Stimulated activated CD4-positive, alpha-beta T cell treated with anti-CD3 and anti-CD28 coated beads, Interleukin-1b, Interleukin-23, amount 100 ng/mL, for 24 hours (primary cell): ENCODE measurements at places on chromosomes 16 and 17.

- DNase-seq: no peak
Observed at GRCh38 chr16:17138801-17139200, 332.0 kb downstream of the XYLT1 start.

GRCh38 chr17:66960613-66961012, 3.9 kb upstream of the CACNG4 start:
- DNase-seq: no peak

GRCh38 chr16:27214084-27214961, 11.0 kb downstream of the KDM8 start:
- no peak for DNase-seq

GRCh38 chr17:76397687-76398522, 13.5 kb downstream of the SPHK1 start:
- DNase-seq: peak; percentile 79

DNA sequence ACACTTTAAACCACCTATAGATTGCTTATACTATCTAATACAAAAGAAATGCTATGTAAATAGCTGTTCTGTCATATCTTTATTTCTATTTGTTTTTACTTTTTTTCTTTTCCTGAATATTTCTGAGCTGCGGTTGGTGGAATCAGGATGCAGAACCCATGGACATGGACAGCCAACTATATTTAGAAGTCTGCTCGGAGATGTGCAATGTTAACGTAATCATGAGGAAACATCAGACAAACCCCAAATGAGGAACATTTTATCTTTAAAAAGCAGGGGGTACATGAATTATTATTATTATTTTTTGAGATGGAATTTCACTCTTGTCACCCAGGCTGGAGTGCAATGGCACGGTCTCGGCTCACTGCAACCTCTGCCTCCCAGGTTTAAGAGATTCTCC, 31.4 kb upstream of the GHDC start:
- no peak for DNase-seq

GRCh38 chr16:19142939-19143598, 25.0 kb upstream of the SYT17 start:
- no peak for DNase-seq

- DNase-seq: no peak
Observed at GRCh38 chr17:83064021-83064731, 15.2 kb upstream of the METRNL start.

GRCh38 chr17:42190491-42191274, 3.6 kb downstream of the GHDC start:
- no peak for DNase-seq

DNA sequence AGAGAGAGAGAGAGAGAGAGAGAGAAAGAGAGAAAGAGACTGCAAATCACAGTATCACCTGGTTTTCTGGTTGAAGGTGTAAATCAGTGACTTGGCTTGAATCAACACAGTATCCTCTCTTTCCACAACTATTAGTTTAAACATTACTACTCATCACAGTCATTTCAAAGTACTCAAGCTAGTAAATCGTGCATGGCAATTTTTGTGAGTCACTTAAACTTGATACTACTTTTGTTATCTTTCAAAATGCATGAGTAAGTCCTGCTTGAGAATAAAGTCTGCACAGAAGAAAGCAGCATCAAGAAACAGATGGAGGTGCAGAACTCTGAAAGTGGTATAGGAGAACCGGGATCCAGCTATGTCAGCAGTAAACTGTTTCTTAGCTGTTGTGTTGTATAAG, 535.4 kb downstream of the CDH8 start:
- no peak for DNase-seq

GRCh38 chr16:8869212-8869987, 594 bp upstream of the CARHSP1 start:
- no peak for DNase-seq

DNA sequence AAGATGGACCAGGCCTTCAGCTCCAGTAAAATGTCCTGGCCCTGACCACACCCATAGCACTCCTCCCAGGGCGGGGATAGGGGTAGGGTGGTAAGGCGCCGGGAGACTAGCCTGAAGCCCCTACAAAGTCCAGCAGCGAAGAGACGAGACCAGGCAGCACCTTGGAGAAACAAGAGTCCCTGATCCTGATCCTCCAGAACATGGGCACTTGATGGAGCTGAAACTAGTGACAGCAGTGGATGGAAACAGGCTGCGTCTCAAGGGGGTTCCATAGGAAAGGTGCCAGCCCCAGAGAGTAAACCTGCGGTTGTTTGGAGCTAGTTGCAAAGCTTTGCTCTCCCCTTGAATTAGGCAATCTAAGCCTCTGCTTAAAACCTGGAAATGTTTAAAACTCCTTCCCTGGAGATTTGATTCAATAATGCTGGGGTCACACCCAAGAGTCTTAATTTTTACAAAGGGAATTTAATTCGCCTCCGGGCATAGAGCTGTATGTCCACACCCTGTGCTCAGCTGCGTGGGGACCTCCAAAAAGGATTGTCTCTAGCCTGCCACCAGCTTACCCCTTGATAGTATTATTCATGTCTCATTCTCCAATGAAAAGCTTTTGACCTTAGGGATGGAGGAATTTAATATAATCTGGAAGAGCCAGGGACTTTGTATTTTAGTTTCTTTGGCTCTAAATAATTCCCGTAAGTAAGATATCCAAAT, 258.6 kb downstream of the PMP22 start:
- DNase-seq: no peak

GRCh38 chr16:85402910-85403692, 210.0 kb upstream of the GSE1 start:
- DNase-seq: no peak

DNA sequence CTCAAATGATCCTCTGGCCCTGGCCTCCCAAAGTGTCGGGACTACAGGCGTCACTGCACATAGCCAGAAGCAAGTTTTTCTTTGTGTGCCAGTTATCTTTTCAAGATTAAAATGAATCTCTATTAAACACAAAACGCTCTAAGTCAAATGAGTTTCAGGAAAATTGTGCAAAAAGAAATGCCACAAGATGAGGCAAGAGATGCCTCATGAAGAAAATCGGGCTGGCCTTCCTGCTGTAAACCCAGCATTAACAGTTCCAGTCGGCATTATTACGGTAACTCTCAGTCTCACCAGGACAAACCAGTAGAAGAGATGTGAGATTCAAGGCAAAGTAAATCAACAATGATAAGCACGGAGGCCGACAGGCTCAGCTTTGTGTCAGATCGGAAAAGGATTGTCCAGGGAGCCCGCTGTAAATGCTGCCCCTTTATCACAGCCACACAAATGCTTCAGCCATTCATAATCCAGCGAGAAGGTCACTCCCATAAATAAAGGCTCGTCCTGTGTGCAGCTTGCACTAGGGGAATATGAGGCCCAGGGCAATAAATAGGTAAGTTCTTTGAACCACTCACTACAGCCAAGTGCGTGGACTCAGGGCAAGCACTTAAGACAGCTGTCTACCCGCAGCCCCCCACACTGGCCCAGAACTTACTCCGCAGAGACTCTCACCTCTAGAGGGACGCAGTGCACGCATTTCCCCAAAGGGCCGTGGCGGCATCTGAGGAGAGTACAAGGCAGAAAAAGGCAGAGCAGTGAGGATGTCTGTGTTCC, 27.2 kb downstream of the NPLOC4 start:
- DNase-seq: no peak

DNA sequence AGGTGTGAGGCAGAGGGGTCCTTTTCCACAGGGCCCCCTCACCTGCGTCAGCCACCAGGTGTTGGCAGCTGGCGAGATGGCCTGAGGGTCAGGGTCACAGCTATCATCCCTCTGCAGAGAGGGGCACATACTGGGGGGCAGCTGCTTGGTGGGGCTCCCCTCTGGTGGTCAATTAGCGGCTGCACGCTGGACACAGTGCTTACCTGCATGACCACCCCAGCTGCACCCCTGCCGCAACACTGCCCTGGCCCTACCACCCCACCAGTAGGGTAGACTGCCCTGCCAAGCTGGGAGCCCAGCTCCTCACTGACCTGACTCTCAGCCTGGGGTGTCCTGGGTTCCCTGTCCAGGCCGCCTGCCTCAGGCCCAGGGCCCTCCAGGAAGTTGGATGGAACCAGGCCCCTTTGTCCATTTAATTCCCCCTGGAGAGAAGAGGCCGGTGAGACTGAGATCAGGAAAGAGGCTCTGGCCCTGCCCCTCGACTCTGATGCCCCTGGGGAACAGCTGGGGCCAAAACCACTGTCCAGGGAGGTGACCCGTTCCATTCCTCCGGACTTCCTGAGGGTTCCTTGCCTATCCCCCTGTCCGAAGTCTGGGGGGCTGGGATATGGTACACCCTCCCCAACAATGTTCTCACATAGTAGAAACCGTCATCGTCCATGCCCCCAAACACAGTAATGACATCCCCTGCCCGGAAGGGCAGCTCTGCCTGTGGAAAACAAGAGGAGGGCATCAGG, 23.7 kb downstream of the TSPOAP1 start:
- no peak for DNase-seq

DNA sequence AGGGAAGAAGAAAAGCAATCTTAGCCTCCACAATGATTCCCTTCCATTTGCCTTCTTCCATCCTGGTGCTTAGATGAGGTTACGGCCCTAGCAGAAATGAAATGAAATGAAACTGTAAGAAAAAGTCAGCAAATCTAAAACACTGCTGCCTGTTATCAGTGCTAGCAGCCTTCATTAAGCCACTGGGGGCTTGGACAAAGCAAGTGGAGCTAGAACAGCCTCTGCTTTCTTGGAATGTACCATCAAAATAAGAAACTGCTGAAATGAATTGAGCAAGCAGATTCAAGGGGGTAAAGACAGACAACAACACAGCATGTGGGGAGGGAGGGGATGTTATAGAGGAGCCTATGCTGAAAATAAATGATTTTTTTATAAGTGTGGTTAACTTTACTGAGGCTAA, 5.1 kb downstream of the ANKFN1 start:
- no peak for DNase-seq

DNA sequence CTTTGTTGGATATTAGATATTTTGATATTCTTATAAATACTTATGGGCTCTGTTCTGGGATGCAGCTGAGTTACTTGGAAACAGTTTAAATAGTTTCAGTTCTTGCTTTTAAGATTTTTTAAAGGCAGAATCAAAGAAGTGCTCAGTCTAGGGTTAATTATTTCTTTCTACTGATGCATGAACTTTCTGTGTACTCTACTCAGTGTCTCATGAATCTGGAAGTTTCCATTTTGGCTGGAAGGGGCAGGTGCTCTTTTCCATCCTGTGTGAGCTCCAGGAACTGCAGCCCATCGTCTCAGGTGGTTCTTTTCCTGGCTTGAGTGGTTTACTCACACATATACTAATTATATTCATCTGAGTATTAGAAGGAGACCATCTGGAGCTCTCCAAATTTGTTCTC, 61.1 kb upstream of the CPHXL start:
- no peak for DNase-seq

DNA sequence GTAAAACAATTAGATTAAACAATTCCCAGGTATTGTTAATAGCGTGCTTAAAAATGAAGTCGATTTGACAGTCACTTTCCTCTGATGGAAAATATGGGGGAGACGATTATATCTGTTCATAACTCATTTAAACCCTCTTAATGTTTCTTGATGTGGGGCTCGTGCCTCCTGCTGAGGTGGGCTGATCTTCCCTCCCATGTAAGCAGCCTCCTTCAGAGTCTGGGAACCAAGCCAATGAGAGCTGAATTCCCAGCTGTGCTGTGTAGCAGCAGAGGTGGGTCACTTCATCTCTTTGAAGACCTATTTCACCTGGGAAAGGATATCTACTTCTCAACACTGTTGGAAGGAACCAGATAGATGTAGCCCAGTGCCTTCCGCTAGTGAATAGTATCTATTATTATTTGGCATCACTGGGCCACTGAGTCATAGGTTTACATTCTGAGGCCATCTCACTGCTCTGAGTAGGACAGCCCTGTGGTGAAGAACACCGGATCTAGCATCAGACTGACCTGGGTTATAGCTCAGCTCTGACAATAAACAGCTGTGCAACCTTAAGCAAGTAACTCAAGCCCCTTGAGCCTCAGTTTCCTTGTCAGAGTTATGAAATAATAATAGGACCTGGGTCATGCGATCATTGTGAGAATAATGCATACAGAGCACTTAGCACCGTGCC, 85.3 kb upstream of the C16orf82 start:
- DNase-seq: no peak

DNA sequence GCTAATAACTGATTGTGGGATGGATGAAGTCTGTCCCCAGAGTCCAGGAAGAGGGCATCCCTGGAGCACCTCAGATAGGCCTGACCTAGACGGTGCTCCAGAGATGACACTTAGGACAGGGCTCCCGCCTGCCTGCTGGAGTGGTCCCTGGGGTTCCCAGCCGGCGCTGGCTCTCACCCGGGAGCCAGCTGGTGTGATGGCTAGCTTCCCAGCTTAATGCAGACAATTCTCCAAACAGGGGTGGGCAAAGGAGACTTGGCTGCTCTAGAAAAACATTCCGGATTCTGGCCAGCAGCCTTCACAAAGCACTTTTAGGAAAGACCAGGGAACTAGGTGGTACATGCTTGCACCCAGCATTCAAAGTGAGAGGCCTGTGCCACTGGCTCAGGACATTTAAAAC, 18.6 kb downstream of the ACE start:
- DNase-seq: no peak

DNA sequence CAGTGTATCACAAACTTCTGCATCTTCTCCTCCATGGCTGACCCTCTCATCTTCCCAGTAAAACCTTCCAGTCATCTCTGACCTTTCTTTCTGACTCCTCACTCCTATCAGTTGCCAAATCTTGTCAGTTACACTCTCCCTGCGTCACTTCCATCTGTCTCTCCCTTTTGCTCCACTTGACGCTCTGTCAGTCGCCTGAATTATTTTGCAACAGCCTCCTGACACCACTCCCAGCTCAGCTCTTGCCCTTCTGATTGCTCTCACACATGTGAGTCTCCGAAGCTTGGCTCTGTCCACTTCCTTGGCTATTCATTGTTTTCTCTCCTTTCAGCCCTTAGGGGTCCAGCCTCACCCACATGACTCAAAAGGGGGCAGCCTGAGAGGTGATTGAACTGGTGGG, 27.7 kb downstream of the DHRS7C start:
- DNase-seq: no peak

DNA sequence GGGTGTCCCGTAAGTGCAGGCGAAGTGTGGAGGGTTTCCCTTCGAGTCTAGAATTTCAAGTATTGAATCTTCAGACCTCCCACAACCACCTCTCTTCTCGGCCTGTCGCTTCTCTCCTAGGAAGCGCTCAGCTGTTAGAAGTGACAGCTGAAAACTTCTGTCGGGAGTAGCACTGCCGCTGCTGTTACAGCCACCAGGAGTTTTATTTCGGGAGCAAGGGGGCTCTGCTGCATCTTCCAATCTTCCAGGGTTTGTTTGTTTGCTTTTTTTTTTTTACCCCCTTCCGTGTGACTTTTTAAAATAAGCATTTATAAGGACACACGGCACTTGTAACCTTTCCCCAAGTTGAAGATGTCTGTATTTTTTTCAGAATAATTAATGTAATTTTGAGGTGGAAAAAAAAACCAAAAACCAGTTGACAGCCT, 767 bp downstream of the RPS6KB1 start:
- DNase-seq: no peak

- no peak for DNase-seq
Observed at GRCh38 chr16:79703066-79703465, 102.5 kb upstream of the MAF start.

GRCh38 chr17:79835953-79836509, 3.2 kb downstream of the CBX4 start:
- DNase-seq: no peak

- DNase-seq: no peak
Observed at GRCh38 chr16:58331024-58331707, 36.3 kb upstream of the PRSS54 start.
